AG04449 (cell line): ENCODE measurements at places on chromosomes 1 and 21.

DNA sequence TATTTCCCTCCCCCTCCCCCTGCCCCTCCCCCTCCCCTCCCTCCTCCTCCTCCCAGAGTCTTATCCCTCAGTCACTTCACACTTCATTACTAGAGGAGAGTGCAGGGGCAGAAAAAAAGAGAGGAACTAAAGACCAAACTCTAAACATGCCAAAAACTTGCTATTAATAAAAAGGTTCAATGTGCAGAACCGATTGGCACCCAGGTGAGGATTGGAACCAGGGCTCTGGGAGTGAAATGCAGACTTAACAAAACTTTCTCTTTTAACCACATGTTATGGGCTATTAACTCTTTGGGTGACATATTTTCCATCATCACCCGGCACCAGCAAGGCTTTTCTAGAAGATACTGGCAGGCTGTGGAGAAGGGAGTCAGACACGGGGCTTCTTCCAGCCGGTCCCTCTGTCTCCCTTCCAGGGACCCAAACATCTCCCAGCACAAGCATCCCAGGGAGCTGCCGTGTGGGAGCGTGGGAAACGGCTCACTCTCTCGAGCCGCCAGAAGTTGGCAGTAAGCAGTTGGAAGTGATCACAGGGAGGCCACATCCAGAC, 13.6 kb downstream of the NID1 start:
- no peak for DNase-seq

DNA sequence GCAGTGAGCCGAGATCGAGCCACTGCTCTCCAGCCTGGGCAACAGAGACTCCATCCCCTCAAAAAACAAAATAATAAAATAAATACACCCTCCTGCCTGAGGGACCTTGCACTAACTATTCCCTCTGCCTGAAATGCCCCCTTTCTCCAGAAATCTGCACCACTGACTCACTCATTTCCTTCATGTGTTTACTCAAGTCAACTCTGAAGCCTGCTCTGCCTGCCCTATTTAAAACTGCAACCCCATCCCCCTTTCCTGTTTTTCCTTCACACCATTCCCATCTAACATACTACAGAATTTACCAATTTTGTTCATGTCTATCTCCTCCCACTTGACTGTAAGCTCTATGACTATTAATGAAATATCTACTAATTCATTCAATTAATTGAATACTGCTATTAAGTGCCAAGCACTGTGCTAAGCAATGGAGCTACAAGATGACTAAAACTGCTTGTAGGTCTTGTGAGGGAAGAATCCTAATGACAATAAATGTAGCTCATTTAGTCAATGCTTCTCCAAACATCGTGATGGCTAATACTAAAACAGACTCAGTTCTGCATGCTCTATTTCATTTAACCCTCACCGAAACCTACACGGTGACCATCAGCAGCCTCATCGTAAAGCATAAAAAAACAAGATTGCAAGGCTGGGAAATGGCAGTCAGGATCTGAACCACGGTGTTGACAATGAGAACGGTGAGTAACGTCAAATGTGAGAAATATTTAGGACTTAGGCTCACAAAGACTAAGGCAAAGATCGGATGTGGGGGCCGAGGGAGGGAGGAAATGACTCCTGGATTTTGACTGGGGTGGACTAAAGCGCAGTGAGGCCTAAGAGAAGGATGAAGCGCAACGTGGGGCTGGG, 749 bp upstream of the TMEM39B start:
- DNase-seq: no peak

DNA sequence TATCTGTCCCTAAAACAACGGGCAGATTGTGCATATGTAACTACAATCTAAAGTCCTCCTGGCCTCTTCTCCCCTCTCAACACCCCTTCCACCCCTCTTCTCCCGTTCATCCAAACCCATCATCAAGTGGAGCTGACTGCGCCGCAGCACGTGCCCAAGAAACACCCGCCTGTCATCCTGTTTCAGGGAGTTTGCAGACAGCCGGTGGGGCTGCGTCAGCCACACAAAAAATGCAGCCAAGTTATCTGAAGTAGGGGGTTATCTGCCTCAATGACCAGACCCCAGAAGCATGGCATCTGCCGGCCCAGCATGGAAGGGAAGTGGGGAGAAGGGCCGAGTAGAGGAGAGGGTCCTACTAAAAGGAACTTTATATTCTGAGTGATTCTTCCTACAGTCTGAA, 49.0 kb downstream of the GPR161 start:
- DNase-seq: no peak

DNA sequence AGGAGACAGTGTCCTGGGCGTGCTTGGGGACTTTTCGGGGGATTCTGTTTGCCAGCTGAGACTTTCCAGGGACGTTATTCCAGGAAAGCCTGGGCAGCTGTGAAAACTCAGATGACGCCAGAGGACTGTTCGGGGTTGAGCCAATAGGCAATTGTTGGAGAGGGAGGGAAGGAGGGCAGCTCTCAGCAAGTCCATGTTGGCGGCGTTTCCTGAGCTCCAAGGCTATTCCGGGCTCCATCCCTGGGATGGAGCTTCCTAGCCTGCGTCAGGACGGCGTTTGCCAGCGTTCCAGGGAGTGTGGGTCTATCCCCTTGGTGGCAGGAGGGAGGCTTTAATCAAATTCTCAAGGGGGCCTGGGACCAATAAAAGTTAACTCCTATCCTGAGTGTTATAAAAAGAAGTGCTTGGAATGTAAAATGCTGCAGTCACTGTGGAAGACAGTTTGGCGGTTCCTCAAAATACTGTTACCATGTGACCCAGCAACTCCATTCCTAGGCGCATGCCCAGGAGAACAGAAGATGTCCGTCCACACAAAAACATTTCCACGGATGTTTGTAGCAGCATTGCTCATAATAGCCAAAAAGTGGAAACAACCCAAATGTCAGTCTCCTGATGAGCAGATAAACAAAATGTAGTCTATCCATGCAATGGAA, 15.2 kb downstream of the SLC27A3 start:
- no peak for DNase-seq

DNA sequence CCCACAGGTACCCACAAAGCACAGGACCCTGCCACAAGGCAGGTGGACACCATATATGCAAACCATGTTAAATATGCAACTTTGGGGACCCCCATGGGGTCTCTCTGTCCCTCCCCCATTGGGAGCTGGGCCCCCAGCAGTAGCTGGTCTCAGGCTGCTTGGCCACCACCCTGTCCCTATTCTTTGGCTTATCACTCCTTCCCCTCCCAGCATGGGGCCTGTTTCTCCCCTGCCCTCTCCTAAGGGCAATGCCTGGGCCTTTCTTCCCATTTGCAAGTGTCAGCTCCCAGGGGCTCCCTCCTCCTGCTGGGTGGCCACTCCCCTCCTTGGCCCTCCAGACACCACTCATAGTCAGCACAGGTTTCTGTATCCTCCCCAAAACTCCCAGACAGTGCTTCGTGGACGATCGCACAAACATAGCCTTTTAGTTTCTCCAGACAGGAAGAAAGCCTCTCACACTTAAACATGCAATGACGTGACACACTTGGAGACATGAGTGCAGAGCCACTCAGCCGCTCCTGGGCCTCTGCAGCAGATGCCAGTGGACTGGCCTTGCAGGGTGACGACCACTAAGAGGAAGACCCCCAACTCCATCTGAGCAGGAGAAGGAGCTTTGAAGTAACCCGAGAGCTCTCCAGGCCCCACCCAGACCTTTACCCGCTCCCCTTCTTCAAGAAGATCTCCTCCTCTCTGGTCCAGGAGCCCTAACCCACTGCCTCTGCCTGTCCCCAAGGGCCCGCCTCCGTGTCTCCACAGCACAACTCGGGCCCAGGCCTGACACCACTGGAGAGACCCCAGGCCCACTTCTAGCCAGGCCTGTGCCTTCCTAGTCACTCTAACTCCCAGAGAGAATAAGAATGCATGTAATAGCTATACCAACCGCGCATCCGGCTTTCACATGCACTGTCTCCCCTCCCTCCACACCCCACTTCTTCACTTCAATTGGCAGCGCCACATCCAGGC, 22.9 kb downstream of the CITED4 start:
- no peak for DNase-seq

DNA sequence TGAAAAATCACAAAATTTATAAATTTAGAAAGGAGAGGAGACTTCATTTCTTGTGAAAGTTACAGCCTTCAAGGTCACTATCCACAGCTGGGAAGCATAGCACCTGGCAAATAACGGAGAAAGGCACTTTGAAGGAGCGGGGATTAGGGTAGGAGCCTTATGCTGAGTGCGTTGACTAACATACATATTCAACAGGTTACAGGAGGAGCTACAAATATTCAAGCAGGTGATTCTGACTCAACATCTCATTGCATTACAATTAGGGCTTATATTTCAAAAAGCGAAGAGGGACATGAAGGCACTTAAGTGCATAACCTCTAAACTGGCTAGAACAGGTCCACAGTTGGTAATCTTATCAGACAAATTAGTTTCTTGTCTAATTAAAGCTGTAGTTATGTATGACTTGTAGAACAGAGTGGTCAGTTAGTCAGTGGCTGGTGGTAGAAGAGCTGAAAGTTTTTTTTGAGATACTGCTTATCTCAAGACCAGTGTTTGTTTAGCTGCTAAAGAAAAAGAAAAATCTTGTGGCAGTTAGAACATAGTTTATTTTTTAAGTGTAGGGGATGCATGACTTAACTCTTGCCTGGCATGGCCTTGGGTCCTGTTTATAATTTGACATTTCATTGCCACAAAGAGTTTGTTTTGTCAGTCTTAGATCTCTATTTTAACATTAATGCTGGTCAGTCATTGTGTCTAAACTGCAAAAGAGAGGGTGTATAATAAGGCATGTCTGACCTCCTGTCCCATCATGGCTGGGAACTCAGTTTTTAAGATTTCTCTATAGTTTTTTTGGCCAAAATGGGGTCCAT, 311.5 kb downstream of the DUSP10 start:
- DNase-seq: no peak
